ENCODE measurements at places on chromosomes 6 and 20.
A peak's percentile ranks its signal among the peaks of the same experiment; 100 is the strongest.

DNA sequence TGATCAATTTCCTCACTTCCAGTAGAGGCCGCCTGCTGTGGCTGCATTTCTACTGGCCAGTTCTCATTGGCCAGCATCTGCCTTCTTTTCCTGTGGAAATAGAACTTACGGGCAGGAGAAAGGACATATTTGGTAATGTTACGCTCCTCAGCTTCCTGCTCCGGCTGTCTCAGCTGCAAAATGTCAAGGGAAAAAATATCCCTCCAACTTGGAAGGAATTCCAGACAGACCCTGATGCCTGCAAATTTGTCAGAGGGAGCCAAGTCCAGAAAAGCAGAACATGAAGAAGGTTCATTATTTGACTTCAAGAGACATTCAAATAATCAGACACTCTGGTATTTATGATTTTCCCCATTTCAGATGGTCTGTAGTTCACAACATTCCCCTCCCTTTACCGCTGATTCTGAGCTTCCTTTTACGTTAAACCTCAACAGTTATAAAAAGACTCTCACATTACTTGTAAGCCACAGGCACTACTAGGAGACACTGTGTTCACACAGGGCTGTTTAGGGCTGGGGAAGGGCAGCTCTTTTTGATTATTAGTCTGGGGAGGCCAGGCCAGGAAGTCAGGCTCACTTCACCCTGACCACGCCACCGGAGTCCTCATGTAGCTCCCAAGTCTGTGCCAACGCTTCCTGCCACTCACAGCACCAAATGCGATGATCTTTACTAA, 179.6 kb upstream of the CCN2 start:
- no peak for DNase-seq

- DNase-seq: no peak
Measured at GRCh38 chr6:15870333-15871043, 207.7 kb upstream of the DTNBP1 start.

- DNase-seq: no peak
Measured at GRCh38 chr6:16274483-16274882, 36.1 kb downstream of the GMPR start.

DNA sequence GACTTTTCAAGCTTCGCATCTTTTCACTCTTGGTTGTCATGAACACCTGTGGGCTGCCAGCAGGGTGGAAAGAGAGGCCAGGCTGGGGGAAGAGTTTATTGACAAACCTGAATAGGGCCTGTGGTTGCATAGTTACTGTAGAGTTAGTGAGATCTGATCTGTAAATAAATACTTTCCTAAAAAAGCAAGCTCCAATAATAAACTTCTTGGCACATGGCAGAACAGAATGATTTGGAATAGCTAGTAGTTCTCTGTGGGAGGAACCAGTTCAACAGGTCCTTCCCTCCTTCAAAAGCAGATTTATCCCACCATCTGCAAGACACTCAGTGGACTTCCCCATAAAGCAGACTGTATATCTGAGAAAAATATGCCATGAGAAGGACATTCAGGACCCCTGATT, 445.0 kb downstream of the HACE1 start:
- DNase-seq: peak; percentile 80

GRCh38 chr6:43122146-43122545, 46.0 kb downstream of the PTK7 start:
- DNase-seq: no peak

- DNase-seq: no peak
Measured at GRCh38 chr20:57507477-57507876, 17.5 kb downstream of the CTCFL start.

- DNase-seq: no peak
Measured at GRCh38 chr6:169074526-169074925, 179.1 kb downstream of the THBS2 start.
